Spleen (tissue), 13 donors: ENCODE measurements at places on chromosomes 3 and 15. TPM values are rescaled to one million over a fixed set of nuclear protein-coding genes. Genes with fewer than 3 reads are reported as not detected.

CCDC54 gene
- not detected for polyA plus RNA-seq

CHRM5 gene
- polyA plus RNA-seq, result 0.03 TPM

XIRP1 gene
- 0.06 TPM for polyA plus RNA-seq

EPHB1 gene
- polyA plus RNA-seq, result 0.54 TPM

PLSCR4 gene
- polyA plus RNA-seq, result 6.2 TPM

LMAN1L gene
- polyA plus RNA-seq, result 2.4 TPM

CCR2 gene
- polyA plus RNA-seq, result 5.8 TPM

RBP2 gene
- not detected for polyA plus RNA-seq

BRK1 gene
- polyA plus RNA-seq, result 215 TPM

- H3K36me3 ChIP-seq, result no peaks in the 10 kb centered on the region
- peak within 1 kb of the TSS; percentile 60 for H3K4me3 ChIP-seq
- H3K27me3 ChIP-seq, result no peaks in the 10 kb centered on the region
- H3K4me1 ChIP-seq, result peaks cover 34% of the 10 kb centered on the region
These were observed at the start of gene FAH for GRCh38 chr15:80152896-80153876. TSS of gene FAH (plus strand) at chr15:80152999. CDS start at chr15:80153055, 56 bp downstream.

- H3K36me3 ChIP-seq, result no peaks in the 10 kb centered on the region
- H3K27me3 ChIP-seq, result no peaks in the 10 kb centered on the region
- H3K4me1 ChIP-seq, result no peaks in the 10 kb centered on the region
- H3K27ac ChIP-seq, result no peak overlapping the region
- H3K4me3 ChIP-seq, result no peak overlapping the region
- DNase-seq, result no peak
These were observed 233.5 kb upstream of the PROK2 start for GRCh38 chr3:72018343-72018984.

DNA sequence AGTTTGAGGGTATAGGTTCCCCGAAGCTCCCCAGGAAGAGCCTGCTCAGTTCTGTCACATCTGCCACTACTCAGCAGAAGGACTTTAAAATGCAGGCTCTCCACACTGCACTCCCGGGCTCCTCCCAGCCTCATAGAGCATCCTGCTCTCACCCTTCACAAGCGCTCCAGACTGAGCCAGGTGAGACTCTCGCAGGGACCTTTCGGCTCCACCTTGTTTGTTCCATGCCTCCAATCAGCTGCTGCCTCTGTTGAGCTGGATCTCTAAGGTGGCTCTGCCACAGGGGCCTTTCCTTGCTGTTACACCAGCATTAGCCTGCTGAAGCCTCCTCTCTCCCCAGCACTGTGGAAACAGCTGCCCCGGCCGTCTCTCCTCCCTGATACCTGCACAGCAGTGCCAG lies 56.1 kb downstream of the SLCO3A1 start:
- DNase-seq, result no peak
- no peaks in the 10 kb centered on the region for H3K36me3 ChIP-seq
- H3K27me3 ChIP-seq, result no peaks in the 10 kb centered on the region

DNA sequence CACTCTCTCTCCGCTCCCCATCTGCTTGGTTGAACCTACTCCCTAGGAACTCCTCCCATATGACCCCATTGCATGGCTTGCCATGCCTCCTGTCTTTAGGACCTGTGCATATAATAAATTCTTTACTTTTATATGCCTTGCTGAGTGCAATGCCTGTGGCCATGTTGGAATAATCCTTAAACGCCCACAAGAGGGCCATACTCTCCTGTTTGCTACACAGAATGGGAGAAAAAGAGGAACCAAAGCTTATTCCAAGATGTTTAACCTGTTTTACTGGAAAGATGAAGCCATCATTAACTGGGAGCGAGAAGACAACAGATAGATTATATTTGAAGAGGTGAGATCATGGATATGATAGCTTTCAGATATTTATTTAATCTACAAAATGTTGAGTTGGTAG lies 1097.8 kb downstream of the NAALADL2 start:
- H3K27me3 ChIP-seq, result no peaks in the 10 kb centered on the region
- no peak for DNase-seq
- H3K4me3 ChIP-seq, result no peak overlapping the region
- no peaks in the 10 kb centered on the region for H3K4me1 ChIP-seq
- no peaks in the 10 kb centered on the region for H3K36me3 ChIP-seq

DNA sequence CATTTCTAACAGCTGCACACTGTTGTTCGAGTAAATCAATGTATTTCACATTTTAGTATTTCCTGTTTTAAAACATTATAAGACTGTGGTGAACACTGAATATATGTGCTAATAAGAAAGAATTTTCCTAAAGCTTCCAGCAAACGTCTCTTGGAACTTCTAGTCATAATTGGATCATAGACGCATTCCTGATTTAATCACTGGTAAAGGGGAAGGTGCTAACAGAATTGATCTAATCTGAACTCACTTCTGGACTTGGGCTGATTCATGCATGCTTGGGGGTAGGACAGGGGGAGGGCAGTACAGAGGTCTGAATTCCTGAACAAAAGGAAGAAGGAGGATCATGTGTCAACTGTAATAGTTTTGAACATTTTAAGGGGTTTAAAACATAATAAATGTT lies 7.3 kb upstream of the LEKR1 start:
- H3K27me3 ChIP-seq, result no peaks in the 10 kb centered on the region
- peaks cover 8% of the 10 kb centered on the region for H3K4me1 ChIP-seq
- DNase-seq, result no peak
- no peaks in the 10 kb centered on the region for H3K36me3 ChIP-seq

GRCh38 chr15:89170364-89170763 lies 51.0 kb downstream of the RLBP1 start:
- peak overlapping the region; percentile 78 for H3K27ac ChIP-seq
- no peak for DNase-seq
- H3K4me3 ChIP-seq, result no peak overlapping the region
- no peaks in the 10 kb centered on the region for H3K27me3 ChIP-seq
- peaks cover 21% of the 10 kb centered on the region for H3K4me1 ChIP-seq

- peak overlapping the region; percentile 61 for H3K27ac ChIP-seq
- no peak overlapping the region for H3K4me3 ChIP-seq
- H3K4me1 ChIP-seq, result no peaks in the 10 kb centered on the region
- no peaks in the 10 kb centered on the region for H3K27me3 ChIP-seq
- H3K36me3 ChIP-seq, result peaks cover 8% of the 10 kb centered on the region
- no peak for DNase-seq
These were observed 34.7 kb upstream of the SACM1L start for GRCh38 chr3:45654397-45654944.

- H3K4me3 ChIP-seq, result no peak overlapping the region
- no peaks in the 10 kb centered on the region for H3K27me3 ChIP-seq
- DNase-seq, result no peak
- no peaks in the 10 kb centered on the region for H3K4me1 ChIP-seq
- H3K27ac ChIP-seq, result no peak overlapping the region
These were observed 410.1 kb upstream of the DPH6 start for GRCh38 chr15:35956056-35956455.

DNA sequence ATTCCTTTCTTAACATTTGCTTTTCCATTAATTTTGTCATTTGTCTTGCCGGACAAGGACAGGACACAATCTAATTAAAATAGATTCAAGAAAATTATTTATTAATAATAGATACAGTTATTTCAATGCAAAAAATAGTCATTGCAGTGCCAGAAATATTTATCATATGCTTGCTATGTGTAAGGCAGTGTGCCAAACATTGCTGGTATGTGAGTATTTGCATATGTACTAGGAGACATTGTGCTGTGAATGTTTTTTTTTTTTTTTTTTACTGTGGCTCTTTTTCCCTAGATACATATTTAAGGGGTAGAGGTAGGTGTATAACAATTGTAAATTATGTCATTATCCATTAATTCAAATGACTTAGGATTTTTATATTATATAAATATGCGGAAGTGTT lies 23.3 kb downstream of the SPRED1 start:
- H3K27ac ChIP-seq, result no peak overlapping the region
- no peak for DNase-seq
- peaks cover 14% of the 10 kb centered on the region for H3K4me1 ChIP-seq
- H3K4me3 ChIP-seq, result no peak overlapping the region

- H3K36me3 ChIP-seq, result no peaks in the 10 kb centered on the region
- H3K4me1 ChIP-seq, result no peaks in the 10 kb centered on the region
- H3K27ac ChIP-seq, result no peak overlapping the region
These were observed 133.4 kb downstream of the CHST2 start for GRCh38 chr3:143252931-143253330.

DNA sequence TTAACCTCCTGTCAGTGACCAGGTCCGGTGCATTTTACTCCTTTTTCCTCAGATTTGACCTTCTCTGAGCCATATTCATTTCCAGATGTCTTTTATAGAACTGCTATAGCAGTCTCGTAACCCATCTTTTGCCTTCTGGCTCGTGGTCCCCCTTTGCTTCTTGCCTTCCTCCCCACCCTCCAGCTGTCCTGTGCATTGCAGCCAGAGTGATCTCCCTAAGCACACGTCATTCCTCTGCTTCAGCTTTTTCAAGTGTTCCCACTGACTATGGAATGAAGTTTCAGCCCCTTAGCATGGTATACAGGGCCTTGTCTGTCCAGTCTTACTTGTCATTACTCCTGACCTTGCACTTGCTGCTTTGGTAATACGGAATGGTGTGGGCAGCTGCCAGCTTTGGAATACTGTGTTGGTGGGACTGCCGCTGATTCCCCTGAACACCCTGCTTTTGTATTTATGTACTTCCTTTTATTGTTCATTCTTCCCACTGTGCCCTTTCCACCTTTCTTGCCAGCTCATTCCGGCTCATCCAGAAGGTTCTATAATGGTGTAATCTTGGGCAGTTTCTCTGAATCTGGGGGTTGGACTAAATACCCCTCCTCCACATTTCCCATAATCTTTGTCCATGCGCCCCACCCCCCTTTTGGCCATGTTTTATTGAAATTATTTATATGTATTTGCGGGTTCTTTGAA lies 38.9 kb downstream of the SLC25A26 start:
- H3K4me3 ChIP-seq, result no peak overlapping the region
- H3K27ac ChIP-seq, result no peak overlapping the region
- DNase-seq, result no peak
- H3K27me3 ChIP-seq, result no peaks in the 10 kb centered on the region
- peaks cover 25% of the 10 kb centered on the region for H3K4me1 ChIP-seq

DNA sequence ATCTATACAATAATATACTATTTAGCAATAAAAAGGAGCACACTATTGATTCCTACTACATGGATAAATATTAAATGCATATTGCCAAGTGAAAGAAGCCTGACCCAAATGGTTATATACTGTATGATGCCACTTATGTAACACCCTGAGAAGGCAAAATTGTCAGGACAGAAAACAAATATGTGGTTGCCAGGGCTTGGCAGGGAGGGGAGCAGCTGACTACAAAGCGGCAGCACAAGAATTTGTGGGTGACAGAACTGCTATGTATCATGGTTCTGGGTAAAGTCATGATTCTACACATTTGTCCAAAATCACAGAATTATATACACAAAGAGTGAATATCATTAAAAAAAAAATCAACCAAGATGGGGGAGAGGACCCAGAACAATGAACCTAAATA lies 22.5 kb downstream of the TBC1D2B start:
- H3K4me1 ChIP-seq, result peaks cover 99% of the 10 kb centered on the region
- DNase-seq, result no peak
- peaks cover 30% of the 10 kb centered on the region for H3K36me3 ChIP-seq
- no peaks in the 10 kb centered on the region for H3K27me3 ChIP-seq
- no peak overlapping the region for H3K4me3 ChIP-seq
- peak overlapping the region; percentile 97 for H3K27ac ChIP-seq

- H3K4me1 ChIP-seq, result peaks cover 18% of the 10 kb centered on the region
- DNase-seq, result peak; percentile 84
- H3K27me3 ChIP-seq, result no peaks in the 10 kb centered on the region
- H3K4me3 ChIP-seq, result no peak overlapping the region
- no peaks in the 10 kb centered on the region for H3K36me3 ChIP-seq
- H3K27ac ChIP-seq, result peak overlapping the region; percentile 93
These were observed 29.0 kb upstream of the TIMP4 start for GRCh38 chr3:12187448-12188327.

DNA sequence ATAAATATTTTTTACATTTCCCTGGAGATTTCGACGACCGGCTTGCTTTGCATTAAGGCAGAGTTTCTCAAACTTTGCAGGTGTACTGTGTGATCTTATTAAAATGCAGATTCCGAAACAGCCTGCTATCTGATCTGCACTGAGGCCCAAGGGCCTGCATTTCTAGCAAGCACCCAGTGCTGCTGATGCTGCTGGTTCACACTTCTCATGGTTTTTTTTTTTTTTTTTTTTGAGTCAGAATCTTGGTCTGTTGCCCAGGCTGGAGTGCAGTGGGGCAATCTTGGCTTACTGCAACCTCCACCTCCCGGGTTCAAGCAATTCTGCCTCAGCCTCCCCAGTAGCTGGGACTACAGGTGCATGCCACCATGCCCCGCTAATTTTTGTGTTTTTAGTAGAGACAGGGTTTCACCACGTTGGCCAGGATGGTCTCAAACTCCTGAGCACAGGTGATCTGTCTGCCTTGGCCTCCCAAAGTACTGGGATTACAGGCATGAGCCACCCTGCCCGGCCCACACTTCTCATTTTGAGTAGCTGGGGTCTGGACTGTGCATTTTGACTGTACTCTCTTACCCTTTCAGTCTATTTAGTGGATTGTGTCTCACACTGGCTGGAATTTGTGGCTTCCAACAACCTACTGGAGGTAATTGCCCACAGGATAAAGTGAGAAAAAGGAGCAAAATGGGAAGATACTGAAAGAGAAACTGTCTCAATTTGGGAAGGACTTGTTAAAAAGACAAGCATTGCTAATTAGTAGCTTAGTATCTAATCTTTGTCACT lies 94.1 kb downstream of the ITPR1 start:
- no peaks in the 10 kb centered on the region for H3K36me3 ChIP-seq
- H3K27me3 ChIP-seq, result no peaks in the 10 kb centered on the region
- H3K4me1 ChIP-seq, result peaks cover 86% of the 10 kb centered on the region
- no peak overlapping the region for H3K27ac ChIP-seq

DNA sequence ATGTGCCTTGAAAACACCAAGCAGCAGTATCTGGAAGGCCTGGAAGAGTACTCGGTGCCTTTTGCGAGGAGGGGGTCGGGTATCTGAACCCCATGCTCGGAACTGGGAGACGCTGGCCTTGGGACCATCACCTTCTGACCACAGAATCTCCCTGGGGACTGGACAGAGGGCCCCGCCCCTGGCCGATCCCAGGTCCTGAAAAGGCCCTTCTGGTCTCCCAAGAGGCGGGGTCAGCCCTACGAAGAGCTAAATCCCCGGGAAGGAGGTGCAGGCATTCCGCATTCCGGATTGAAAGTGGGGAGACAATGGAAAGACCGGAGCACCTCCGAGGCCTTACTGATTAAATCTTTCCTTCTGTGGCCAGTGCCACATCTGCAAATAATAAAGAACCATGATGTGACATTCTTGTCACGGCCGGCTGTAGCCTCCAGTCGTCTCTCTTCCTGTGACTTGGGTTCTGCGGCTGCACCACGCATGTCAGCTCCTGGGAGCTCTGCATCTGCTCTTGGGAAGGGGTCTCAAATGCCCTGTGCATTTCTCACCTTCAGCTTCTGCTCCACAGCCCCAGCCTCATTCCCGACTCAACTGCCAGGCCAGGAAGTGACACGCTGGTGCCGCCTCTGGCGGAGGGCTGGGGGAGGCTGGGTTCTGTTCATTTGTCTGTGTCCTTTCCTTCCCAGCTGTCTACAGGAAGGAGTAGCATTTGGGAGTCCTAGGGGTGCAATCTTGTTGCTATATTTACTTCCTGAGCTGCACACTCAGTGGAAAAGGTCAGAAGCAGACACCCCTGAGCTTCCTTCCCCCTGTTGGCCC lies 173.5 kb downstream of the KLF13 start:
- H3K27me3 ChIP-seq, result no peaks in the 10 kb centered on the region
- H3K36me3 ChIP-seq, result no peaks in the 10 kb centered on the region
- no peak overlapping the region for H3K27ac ChIP-seq
- no peak for DNase-seq
